ENCODE measurements at places on chromosomes 12 and 14. TPM values are rescaled to one million over a fixed set of nuclear protein-coding genes. Genes with fewer than 3 reads are reported as not detected.

CD63 gene
- 879 TPM for total RNA-seq

KCNMB4 gene
- 0.13 TPM for total RNA-seq

CLMN gene
- total RNA-seq: 34.9 TPM

DNA sequence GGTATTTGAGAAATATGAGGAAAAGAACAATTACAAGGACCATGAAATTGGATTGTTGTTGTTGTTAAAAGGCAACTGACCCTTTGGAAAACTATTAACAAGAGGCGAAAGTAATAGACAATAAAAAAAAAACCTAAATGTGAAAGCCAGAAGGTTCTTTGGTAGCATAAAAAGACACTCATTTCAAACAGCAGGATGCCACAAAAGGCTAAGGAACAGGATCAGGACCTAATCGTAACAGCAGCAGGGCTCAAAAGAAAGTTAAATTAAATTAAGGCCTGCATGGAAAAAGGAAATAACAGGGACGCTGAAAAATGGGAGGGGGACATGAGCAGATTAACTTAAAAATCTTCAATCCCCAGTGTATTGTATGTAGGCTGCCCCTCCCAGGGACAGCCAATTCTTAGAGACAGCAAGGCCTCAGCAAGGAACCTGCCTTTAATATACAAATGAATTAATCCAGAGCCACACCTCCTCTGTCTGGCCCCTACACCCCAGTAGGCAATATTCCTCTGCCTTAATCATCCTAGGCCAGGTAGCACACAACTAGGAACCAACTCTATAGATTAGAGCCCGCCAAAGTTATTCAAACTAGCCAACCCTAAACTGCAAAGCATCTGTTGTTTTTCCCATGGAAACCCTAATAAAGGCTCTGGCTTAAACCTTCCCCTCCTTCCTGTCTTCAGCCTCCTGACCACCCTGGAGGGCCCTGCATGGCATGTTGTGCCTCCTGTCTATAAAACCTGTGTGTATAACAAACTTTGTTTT is 28.4 kb upstream of the AP4S1 start:
- DNase-seq: no peak

DNA sequence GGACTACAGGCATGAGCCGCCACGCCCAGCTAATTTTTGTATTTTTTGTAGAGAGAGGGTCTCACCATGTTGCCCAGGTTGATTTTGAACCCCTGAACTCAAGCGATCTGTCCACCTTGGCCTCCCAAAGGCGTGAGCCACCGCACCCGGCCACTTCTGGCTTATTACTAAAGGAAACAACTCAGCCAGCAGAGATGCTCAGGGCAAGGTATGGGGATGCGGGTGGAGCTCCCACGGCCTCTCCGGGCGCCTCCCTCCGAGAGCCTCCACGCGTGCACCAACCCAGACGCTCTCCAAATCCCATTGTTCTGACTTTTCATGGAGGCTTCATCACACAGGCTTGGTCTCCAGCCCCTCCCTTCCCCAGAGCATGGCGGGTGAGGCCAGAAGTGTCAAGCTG is 6.1 kb upstream of the GPR132 start:
- DNase-seq: no peak

All from Panc1 (cell line).